Activated CD4-positive, alpha-beta T cell treated with anti-CD3 and anti-CD28 coated beads for 24 hours (primary cell): ENCODE measurements at places on chromosomes 16 and 17.

DNA sequence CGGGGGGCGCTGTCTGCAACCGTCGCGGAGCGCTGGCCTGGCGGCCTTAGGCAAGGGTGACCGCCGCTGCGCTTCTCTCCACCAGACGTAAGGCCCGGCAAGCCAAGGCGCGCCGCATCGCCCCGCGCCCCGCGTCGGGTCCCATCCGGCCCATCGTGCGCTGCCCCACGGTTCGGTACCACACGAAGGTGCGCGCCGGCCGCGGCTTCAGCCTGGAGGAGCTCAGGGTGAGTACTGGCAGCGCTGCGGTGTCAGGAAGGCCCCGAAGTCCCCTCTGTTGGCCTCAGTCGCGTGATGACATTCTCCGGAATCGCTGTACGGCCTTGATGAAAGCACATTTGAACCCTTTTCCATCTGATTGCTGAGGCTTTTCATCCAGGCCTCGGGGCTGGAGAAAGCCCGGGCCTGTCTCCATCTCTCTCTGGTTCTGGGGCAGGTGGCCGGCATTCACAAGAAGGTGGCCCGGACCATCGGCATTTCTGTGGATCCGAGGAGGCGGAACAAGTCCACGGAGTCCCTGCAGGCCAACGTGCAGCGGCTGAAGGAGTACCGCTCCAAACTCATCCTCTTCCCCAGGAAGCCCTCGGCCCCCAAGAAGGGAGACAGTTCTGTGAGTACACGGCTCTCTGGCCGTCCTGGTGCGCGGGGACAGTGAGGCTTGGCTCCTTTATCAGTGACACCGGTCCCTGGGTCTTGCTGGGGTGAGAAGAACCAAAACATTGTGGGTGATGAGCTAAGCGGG is 831 bp downstream of the RPL13 start:
- no peak for DNase-seq

DNA sequence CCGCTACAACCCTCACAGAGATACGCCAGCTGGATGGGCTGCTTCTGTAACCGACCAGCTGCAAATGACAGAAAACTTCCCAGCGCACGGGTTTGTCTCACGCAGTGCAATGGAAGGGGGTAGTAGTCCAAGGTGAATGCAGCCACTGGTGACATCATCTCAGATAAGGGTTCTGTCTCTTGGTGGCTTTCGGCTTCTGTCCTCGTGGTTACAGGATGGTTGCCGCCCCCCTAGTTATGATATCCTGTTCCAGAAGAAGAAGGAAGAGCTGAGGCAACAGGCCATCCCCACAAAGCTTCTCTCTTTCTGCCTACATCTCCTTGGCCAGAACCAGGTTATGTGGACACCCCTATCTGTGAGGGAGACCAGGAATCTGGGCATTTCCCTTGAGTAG is 40.3 kb upstream of the BAHCC1 start:
- DNase-seq: no peak

DNA sequence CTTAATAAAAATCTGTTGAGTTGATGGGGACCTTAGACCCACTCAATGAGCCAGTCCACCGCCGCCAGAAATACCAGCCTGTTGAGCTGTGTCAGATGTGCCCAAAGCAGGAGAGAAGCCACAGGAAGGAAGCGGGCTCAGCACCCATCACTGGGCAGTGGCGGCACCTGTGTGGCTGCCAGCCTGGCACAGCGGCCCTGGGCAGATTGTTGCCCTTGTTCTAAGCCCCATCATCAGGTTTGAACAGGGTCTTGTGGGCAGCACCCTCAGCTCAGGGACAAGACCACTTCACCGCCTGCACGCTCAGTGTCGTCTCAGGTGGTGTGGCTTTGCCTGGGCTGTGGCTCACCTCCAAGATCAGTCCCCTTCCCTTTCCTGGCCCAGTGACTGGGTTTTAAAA is 9.3 kb downstream of the ENDOV start:
- no peak for DNase-seq

DNA sequence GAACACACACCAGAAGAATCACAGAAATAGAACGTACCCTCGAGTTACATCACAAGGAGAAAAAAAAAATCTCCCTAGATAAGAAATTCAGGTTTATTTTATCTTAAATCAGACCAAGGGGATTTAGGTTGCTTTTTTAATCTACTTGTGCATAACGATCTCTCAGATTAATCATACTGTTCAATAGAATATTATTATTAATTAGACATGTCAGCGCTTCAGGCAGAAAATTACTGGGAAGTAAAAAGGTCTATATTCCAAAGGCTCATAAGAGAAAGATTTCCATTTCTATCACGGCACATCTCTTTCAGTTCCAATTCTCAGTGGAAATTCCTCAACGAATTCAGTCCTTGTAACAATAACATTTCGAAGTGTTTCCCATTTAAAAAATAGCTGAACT is 77.7 kb upstream of the PSMD7 start:
- DNase-seq: no peak

DNA sequence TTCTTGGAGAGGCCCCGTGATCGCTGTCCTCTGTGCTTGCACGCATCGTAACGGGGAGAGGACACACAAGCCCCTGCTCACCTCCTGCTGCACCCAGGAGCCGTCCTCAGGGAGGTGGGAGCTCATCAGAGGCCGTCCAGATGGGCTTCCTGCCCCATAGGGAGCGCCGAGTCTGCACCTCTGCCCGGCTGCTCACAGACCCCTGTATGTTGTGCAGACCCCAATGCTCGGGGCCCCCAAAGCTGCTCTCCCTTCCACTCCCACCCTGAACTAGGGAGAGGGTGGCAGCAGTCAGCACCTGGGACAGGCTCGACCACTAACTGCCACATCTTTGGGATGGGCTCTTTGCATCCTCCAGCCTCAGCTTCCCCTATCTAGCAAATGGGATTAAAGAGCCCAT is 4.4 kb upstream of the ZNF469 start:
- no peak for DNase-seq

DNA sequence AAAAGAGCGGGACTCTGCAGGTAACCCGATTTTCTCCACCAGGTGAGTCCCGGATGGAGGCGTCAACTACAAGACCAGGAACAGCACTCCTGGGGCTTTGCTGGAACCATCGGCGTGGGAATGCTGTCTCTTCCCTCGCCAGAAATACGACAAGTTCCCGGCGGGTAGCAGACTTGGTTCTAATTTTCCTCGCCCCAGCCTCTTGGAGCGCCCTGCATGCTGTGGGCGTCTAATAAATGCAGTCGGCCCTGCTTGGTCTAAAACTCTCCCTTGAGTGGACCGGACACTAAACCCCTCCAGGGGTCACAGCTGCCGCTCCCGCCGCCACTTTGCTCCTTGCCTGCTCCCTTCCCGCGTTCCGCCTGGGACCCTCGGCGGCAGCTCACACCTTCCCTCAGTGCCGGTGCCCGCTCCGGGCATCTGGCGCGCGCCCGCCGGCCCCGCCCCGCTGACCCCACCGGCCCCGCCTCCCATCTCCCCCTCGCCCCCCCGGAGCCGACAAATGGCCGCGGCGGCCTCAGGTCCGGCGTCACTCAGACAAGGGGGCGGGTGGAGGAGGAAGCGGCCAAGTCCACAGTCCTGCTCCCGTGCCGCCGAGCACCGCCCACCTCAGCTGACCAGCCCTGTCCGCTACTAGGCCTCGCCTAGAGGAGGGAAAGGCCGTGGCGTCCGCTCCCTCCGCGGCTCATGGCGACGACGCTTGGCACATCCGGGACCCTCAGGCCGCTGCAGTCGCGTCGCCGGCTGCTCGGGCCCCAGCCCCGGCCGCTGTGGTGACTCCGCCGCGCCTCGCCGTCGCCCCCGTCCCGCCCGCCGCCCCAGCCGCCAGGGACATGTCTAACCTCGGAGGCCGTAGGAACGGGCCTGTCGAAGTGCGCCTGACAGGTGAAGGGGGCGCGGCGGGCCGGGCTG is 65.8 kb downstream of the KPNA2 start:
- peak; percentile 47 for DNase-seq

DNA sequence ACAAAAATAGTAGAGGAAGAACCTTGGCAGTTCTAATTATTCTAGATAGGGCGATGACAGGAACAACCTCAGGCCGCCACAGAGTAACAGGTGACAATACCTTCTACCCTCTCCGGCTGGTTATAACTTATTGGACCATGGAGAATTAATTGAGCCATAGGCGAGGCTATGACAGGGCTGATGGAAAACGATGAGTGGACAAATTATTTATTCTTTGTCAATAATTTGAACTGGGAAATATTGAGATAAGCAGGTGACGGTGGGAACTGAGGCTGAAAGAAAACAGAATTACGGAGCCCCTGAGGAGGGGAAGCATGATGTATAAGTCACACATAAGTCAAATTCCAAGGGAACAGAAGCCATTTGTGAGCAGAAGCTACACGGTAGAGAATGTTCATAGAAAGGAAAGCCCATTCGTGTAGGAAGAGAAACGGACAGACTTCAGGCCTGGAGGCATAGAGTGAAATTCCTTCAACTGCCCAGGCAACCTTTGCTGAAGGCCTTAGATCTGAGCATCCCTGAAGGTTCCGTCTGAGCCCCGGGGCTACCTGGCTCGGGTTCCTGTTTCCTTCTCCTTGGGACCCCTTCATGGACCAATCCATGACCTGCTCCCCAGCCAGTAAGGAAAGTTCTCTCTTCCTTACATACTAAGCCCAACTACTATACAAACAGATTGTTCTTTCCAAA is 158.1 kb downstream of the MAP2K4 start:
- no peak for DNase-seq

DNA sequence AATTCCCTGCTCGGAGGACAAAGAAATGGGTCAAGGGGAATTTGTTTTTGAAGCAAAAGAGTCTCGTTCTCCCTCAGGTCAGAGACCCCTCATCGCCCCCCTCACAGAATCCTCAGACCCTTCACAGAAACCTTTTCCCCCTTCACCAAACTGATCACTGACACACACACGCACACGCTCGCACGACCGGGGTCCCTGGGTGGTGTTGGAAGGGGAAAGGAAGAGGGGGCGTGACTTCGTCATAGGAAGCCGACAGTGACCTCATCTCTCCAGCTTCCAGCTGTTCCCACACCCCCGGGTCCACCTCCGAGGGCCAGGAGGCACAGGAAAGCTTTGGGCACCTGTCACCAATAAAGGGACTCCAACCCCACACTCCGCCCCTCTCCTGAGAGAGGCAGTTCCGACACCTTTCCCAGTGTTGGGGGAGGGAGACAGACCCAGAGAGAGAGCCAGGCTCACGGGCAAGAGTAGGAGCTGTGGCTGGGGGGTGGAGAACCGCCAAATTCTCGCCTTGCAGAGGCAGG is 1.2 kb downstream of the ASGR1 start:
- DNase-seq: no peak

- no peak for DNase-seq
These were observed 403.3 kb upstream of the TNRC6C start for GRCh38 chr17:77555121-77555591.

- DNase-seq: no peak
These were observed 7.7 kb upstream of the PCTP start for GRCh38 chr17:55743103-55743679.

GRCh38 chr17:39271546-39271945 is 45.8 kb upstream of the STAC2 start:
- DNase-seq: no peak

GRCh38 chr16:67241008-67241900 is 6.0 kb downstream of the FHOD1 start:
- DNase-seq: no peak

GRCh38 chr17:17865035-17865434 is 28.2 kb upstream of the SREBF1 start:
- DNase-seq: no peak

DNA sequence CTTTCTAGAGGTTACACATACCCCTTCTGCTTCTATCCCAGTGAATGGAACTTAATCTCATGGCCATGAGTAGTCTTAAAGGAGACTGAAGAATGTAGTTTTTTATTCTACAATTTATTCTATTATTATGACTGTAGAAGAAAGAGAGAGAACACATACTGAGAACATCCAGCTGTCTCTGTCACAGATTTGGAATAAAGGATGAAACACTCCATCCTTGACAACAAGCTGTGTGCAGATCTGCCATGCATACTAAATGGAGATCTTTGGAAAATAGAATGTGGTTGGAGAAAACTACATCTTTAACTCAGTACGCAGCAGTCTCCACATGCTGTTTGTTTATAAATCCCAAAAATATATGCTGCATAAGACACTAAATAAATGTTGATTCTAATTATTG is 54.1 kb upstream of the NUDT7 start:
- DNase-seq: no peak

GRCh38 chr16:84509032-84509950 is 4.8 kb upstream of the MEAK7 start:
- no peak for DNase-seq

DNA sequence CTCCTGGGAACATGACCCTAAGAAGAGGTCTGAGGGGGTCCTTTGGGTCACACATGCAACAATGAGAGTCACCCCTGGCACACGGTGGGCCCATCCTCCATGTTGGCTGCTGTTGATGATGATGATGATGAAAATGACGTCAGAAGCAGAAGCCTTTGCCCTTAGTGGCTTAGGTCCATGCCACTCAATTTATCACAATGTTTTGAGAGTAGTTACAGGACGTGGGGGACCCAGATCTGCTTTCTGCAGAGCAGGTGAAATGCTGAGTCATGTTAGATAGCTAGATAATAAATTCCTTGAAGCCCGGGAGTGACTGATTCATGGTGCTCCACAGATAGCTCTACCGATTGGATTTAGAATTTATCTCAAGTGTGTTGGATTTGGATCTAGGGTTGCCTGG is 53.9 kb downstream of the VPS35L start:
- DNase-seq: no peak

DNA sequence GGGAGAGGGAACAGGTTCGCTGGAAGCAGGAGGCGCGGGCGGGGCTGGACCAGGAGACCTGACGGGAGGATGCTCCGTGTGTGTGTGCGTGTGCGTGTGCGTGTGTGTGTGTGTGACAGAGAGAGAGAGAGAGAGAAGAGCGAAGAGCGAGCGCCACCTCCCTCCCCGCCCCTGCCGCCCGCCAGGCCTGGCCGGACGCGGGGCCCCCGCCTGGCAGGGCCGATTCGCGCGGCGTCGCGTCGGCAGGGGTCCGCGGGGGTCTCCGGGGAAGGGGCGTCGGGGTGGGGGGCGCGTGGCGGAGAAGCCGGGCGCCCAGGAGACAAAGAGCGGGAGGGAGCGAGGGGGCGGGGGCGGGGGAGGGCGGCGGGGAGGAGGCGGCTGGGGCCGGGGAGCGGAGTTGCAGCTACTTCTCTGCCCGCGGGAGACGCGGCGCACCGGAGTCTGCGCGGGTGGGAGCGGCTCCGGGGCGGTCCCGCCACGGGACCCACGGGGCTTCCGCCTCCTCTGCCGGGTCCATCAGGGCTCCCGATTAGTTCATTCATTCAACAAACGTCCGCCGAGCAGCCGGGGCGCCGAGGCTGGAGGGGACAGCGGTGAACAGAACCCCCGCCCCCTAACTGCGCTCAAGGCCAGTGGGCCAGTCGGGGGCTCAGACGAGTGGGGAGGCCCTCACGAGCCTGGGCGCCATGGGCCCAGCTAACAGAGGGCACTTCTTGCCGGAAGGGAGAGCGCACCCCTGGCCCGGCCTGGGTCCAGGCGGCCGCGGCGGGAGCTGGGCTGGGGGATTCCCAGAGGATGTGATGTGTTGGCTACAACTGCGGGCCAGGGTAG is at the start of gene SAMD14:
Gene SAMD14, minus strand, starts transcription at position 433 of the 831 bp plus-strand sequence. CDS start 5,201 bp downstream, outside the sequence.
- no peak for DNase-seq

- no peak for DNase-seq
These were observed 42.2 kb downstream of the WWP2 start for GRCh38 chr16:69804297-69804696.

- no peak for DNase-seq
These were observed 135.8 kb downstream of the SKAP1 start for GRCh38 chr17:48294020-48294805.

- no peak for DNase-seq
These were observed 1.8 kb upstream of the ZNRF1 start for GRCh38 chr16:74997042-74997491.

- DNase-seq: no peak
These were observed 42.4 kb upstream of the NUDT7 start for GRCh38 chr16:77679901-77680300.

GRCh38 chr17:16407911-16408588 is 7.3 kb upstream of the TRPV2 start:
- DNase-seq: no peak

GRCh38 chr17:8222380-8222629 is 11.9 kb upstream of the AURKB start:
- no peak for DNase-seq
